Stimulated activated CD4-positive, alpha-beta T cell treated with anti-CD3 and anti-CD28 coated beads, Interleukin-1b, Interleukin-23, amount 100 ng/mL, for 4 hours (primary cell): ENCODE measurements at places on chromosomes 6 and 20.

GRCh38 chr6:134609716-134610261 is 291.9 kb upstream of the SGK1 start:
- DNase-seq, result no peak

- no peak for DNase-seq
Measured at GRCh38 chr20:53371216-53371615, 222.4 kb downstream of the ZNF217 start.

DNA sequence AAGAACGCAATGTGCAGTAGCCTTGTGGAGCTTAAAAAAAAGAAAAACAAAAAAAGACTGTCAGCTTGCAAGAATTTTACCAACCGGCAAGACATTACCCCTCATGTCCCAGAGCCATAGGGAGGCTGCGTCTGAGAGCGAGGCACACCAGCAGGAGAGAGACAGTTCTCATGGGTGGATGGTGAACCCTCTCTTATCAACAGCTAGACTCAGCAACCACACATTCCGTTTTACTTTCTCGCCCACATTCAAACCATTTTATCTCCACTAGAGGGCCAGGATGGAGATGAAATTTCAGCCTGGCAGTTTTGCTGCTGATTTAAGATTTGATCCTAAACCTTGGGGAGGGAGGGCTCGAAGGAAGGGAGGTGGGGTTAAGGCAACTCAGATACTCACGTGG is 247.0 kb downstream of the ATXN1 start:
- DNase-seq, result no peak

DNA sequence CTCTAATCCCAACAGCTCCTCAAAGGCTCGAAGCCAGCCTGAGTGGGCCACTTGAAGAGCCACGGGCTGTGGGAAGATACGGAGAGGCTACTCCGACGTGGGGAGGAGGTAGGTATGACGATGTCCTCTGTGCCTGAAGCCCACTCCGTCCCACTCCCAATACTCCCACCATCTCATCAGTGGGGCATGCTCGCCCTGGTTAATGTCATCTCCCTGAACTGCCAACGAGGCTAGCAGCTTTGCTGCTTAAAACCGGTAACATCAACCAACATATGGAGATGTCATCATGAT is 11.1 kb downstream of the NRN1 start:
- DNase-seq, result no peak

GRCh38 chr6:3306848-3307247 is 48.1 kb downstream of the PSMG4 start:
- no peak for DNase-seq

DNA sequence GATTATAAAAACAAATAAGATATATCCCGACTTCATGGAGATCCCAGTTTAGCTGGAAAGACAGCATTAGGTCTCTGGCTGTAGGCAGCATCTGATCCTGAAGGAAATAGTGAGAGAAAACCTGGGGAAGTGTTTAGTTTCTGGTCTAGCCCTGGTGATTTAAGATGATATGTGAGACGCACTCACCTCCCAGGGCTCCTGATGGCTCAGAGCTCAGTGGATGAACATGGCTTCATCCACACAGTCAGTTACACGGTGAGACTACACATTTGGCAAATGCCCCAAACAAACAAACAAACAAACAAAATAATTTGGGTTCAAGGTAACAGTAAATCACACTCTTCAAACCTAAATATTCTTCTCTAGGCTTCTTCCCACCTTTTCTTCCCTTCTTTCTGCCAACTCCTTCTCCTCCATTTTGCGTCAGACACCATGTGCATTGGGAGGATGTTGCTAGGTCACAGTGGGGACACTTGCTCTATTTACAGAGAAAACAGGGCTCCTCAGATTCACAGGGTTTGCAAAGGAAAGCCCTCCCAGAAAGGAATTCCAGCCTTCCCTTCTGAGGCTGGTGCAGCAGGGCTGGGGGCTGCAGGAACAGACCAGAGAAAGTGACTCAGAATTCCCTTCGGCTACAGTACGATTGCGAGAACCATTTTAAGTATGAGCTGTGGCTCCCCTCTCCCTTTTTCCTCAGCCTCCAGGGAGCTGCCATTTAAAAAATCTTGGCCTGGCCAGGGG is 59.6 kb upstream of the SALL4 start:
- no peak for DNase-seq

GRCh38 chr6:100171533-100172321 is 177.7 kb upstream of the MCHR2 start:
- DNase-seq, result no peak

GRCh38 chr6:114997813-114998292 is 655.0 kb upstream of the HS3ST5 start:
- no peak for DNase-seq

- DNase-seq, result no peak
Measured at GRCh38 chr6:144360401-144360800, 75.3 kb downstream of the UTRN start.

- no peak for DNase-seq
Measured at GRCh38 chr20:19750907-19751636, 7.0 kb upstream of the RIN2 start.

DNA sequence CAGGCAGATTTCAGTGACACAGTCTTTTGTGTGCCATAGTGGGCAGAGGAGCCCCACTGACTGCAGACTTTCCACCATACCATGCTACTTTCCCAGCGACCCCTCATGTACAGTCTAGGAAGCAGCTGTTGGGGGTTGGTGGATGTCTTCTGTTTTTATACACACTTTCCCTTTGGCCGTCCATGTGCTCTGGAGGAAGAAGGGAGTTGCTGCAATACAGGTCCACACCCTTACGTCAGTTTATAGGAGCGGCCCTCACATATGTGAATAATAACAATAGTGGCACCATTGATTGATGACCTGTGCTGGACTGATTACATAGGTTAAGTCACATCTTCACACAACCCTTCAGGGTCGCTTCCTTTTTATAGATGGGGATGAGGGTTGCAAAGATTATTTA is 17.5 kb upstream of the CCN2 start:
- no peak for DNase-seq

DNA sequence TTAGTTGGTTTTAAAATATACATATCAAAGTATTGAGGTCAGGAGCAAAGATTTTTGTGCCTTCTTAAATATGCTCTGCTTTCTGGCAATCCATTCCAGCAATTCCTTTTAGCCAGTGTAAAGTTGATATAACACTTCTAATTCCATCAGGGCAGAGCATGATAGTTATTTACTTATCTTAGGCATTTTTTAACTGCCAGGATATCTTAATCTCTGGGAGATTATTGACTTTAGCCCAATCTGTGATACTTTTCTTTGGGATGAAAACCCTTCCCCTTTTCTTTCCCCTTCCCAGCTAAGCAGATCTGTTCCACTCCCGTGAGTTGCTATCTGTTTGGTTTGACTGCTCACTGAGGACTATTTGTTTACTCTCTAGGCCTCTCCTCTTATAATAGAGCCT is 168.7 kb upstream of the RSPO3 start:
- no peak for DNase-seq

DNA sequence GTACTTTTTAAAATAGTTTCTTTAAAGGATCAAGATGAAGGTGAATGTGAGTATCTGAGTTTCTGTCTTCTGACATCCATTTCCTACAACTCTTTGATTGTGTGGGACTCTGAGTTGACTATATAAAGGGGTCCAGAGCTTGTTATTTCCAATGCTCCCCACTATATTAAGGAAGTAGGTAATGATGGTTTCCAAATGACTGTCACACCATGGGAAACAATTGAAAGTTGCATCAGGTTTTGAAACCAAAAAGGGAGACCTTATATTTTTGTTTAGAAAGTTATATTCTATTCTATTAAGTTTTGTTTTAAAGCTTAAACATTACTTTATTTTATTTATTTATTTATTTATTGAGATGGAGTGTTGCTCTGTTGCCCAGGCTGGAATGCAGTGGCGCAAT is 11.2 kb downstream of the CASS4 start:
- DNase-seq, result no peak

DNA sequence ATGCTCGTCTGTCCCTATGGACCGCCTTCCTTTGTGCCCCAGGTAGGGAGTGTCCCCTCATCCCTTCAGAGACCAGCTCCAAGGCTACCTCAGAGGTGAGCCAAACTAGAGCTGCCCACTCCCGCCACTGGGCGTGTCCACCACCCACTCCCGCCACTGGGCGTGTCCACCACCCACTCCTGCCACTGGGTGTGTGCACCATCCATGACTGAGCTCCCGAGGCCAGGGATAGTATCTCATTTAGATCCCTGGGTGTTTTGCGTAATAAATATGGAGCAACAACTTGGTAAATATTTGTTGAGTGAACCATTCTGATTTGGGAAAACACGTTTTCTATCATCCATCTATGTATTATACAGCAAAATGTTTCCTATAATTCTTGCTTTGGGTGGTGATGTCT is 68.8 kb downstream of the ZBTB2 start:
- DNase-seq, result no peak

GRCh38 chr6:169536446-169537170 is 165.2 kb downstream of the WDR27 start:
- no peak for DNase-seq

DNA sequence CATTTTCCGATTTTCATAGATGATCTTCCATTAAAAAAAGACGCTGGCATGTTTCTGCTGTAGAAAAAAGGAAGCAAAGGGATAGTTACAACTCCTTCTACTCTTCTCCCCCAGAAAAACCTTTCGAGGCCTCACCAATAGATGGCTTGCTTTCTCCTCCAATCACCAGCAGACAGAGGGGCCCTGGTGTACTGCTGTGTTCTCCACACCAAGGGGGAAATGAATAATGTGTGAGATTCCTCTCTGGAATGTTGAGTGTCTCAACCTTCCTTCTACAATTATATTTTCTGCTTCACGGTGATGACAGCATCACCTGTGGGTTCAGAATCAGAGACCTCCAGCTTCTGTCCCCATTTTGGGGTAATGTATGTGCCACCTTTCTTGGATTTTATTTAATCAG is 185.7 kb upstream of the FLRT3 start:
- no peak for DNase-seq

- DNase-seq, result no peak
Measured at GRCh38 chr6:53583451-53583850, 38.5 kb upstream of the GCLC start.

GRCh38 chr6:6320901-6321300 is 439 bp upstream of the F13A1 start:
- no peak for DNase-seq

- DNase-seq, result no peak
Measured at GRCh38 chr6:167933290-167933689, 64.2 kb upstream of the KIF25 start.
